Fibroblast of upper back skin (primary cell): ENCODE measurements at places on chromosomes 1 and 21.

DNA sequence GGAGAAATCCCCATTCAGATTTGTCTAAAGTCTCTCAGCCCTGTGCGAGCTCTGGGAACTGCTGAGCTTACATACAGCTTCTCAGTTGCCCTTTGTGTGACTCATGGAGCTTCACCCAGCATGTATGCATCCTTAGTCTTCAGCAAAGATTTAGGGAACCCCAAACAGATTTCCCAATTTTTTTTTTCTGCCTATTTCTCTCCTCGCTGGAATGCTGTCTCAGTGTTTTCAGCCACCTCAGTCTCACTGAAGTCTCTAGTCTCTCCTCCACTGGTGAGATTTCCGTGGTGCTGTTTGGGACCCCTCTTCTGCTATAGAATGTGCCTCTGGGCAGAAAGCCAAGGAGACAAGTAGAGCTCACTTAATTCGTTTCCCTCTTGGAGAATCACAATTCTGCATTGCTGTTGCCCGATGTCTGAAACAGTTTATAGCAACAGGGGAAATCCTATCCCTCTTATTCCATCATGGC is 28.1 kb upstream of the TXLNA start:
- DNase-seq = peak; percentile 79

GRCh38 chr1:76919085-76919484 is 51.8 kb downstream of the ST6GALNAC5 start:
- no peak for DNase-seq

DNA sequence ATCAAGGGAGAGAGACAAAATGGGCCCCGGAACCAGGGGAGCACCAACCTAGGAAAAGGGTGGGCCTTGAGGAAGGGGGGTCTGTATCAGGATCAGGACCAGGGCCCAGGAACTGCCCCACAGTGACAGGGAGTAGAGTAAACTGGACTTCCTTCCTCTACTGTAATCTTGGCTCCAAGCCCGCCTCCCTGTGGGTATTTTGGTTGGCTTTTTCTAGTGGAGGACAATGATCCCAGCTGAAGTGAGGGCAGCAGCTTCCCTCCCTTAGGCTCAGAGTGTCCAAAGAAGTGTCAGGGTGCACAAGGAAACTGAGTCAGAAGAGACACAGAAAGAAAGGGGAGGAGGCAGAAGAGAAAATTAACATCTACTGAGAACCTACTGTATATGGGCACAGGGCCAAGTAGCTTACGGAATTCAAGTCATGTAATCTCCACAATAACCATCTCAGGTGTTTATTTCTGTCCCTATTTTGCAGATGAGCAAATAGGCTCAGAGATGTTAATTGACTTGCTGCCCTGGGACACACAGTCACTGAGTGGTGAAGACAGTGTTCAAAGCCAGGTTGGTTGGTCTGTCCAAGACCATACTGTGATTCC is 4.8 kb downstream of the UBQLN4 start:
- no peak for DNase-seq

GRCh38 chr1:79885101-79885500 is 878.6 kb upstream of the ADGRL4 start:
- DNase-seq = no peak

- no peak for DNase-seq
Observed at GRCh38 chr1:14739082-14739832, 140.8 kb downstream of the KAZN start.

DNA sequence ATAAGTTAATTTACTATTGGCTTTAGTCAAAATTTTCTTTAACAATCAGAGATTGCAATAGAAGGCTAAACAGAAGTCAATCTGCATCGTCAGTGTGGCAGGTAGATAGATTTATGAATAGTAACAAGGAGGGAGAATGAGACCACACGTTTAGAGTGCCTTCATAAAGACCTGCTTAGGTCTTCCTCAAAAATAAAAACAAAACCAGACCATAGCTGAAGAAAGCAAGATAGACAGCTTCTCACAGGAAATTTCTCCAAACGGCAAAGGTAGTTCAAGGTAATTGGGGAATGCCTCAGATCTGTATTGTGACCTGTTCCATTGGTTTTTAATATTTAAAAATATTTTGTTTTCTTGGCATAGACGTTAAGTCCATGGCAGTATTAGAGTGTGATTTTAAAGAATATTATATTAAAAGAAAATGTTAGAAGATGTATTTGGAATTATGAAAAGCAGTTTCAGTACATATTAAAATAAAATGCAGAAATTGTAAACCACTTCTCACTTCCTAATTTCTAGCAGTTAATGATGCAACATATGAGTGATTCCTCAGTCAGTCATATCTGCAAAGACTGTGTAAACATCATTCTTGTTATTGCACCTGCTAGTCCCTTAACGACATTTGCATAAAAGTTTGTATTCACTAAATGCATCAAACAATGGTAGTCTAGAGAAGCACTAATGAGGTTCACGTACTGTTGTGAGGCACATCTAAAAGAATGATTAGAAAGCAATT is 278.0 kb downstream of the HLX start:
- DNase-seq = no peak

GRCh38 chr1:117312453-117313138 is 54.7 kb upstream of the MAN1A2 start:
- DNase-seq = peak; percentile 8

- DNase-seq = peak; percentile 83
Observed at GRCh38 chr1:147273409-147274336, 31.2 kb downstream of the CHD1L start.

- peak; percentile 47 for DNase-seq
Observed at GRCh38 chr1:25727635-25728286, 72.2 kb upstream of the SELENON start.

DNA sequence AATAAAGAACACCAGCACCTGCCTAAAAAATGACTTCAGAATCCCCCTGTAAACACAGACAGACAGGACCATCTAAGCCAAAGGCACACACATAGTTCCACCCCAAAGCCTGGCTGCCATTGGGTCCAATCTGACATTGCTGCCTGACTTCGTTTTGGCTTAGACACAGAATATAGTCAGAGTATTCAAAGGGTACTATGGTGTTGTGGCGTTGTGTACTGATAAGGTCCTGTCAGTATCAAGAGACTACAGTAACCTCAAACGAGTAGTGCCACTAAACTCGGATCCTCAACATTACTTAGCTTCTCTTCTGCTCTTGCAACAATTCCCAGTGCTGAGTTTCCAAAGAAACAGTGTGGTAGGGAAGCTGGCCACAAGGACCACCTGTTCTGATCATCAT is 169.3 kb upstream of the NR5A2 start:
- DNase-seq = no peak

DNA sequence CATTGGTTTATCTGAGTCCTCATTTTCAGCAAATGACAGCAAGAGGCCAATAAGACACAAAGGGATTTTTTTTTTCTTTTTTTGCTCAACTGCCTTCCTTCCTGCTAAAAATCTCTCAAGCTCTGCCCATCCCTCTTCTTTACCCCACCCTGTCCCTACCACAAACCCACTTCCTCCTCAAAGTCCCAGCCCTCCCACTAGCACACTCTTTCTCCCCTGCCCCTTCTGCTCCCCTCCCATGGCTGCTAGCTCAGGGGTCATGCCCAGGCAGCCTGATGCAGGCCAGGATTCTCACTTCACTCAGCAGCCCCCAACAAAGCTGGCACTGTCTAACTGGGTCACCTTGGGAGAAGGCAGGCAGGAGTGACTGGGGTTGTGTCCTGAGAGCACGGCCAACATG is 28.8 kb upstream of the PPP2R5A start:
- no peak for DNase-seq

DNA sequence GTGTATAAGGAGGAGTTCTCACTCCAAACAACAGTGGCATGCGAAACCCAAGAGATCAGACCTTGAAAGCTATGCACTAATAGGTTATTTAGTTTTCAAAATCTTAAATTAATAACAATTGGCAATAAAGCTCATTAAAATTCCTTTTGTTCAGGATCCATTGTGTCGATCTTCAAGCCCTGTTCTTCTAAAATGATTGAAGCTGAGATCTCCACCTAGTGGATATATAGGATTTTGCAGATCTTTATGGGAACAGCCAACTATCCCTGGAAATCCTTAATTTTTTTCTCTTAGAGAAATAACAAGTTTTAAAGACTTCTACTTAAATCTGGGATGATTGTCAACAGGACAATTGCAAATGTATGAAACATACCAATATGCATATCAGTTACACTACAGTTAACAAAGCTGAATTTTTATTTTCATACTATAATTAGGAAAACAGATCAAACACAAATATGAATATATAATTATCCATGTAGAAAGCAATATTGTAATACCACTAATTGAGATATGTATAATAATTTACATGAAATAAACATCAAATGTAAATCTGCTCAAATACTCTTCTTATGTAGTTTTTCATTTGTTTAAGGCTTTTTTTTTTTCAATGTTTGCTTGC is 43.3 kb downstream of the LRRC53 start:
- peak; percentile 55 for DNase-seq

GRCh38 chr1:236938760-236939159 is 65.5 kb downstream of the MT1HL1 start:
- no peak for DNase-seq

GRCh38 chr1:237098541-237098940 is 56.6 kb downstream of the RYR2 start:
- no peak for DNase-seq

DNA sequence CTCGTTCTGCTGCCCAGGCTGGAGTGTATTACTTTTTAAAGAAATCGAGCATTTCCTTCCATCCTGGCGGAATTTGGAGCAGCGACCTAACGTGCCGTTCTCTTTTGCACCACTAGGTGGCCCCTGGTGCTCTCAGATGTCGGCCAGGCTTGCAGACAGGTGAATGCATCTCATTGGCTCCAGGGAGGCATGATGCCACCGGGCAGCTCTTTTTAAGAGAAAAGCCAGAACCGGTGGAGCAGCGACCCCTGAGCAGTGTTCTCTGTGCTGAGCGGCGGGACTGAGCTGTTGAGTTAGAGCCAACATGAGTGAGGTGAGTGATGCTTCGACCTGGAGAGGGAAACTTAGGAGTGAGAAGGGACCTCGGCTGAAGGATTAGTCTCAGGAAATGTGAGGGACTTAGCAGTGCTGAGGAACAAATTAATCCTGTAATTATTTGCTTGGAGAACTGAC is at the start of gene PCP4:
Gene PCP4 (plus strand): TSS at position 241 of the 453 bp plus-strand sequence. CDS start 64 bp downstream, at position 305.
- DNase-seq = peak; percentile 28

DNA sequence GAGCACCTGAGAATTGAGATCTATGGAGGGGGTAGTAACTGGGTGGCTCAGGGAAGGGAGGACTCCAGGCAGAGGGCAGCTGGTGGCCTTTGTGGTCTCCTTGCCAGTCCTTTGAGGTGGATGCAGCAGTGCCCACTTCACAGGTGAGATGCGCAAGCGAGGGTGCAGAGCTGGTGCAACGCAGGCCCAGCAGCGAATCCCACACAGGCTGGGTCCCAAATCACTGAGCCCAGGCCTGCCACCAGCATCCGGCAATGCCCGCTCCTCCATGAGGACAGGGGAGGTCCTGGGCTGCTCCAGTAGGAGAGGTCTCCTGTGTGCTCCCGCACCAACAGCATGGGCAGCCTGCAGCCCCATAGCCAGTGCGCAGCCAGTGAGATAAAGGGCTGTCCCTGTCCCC is 318.0 kb downstream of the PCP4 start:
- DNase-seq = no peak

GRCh38 chr1:185271921-185272320 is 45.1 kb downstream of the IVNS1ABP start:
- DNase-seq = no peak

DNA sequence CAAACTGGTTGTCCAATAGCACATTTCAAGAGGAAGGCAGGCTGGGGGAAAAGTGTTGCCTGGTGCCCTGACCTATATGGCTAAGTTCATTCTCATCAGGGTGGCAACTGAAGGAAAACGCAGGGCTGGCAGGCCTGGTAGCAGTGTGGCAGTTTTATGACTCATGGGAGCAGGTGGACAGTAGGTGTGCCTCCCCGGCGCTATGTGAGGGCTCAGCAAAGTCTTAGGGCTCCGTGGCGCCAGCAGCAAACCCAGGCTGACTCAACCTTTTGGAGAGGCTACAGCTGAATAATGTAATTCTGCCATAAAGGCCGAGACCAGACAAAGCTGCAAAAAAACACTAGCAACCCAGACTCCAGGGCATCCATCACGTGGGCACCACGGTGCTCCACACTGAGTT is 23.6 kb downstream of the GADD45A start:
- DNase-seq = no peak

- no peak for DNase-seq
Observed at GRCh38 chr1:26574018-26574417, 44.5 kb downstream of the RPS6KA1 start.

DNA sequence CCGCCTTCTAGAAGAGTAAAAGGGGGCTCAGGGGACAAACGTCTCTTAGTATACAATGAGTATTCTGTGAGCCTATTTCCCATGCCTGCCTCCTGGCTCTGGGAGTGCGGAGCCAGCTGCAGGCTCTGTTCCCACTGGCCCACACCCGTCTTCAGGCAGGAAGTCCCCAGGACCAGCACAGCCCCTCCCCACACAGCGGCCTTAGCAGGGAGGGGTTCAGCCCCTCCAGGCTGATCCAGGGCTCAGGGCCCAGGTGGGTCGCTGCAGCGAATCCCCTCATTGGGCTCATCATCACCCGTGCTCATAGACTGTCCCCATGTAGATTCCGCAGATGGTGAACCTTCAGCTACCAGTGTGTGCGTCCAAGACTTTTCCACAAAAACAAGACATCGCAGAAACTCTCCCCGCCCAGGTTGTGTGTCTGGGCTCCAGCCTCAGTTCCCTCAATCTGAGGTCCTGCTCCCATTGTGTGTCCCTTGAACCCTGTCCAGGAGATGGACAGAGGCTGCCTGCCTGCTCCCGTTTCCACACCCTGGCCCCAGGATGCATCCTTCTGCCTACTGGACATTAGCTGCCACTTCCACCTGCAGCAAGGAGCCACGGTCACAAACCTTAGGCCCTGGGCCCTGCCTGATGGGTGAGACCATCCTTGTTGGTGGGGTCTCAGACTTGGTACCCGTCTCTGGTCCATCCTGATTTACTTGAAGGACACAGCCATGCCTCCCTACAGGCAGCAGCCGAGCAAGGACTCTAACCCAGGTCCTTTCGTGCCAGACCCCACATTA is 39.4 kb downstream of the NENF start:
- no peak for DNase-seq

GRCh38 chr1:116466810-116467557 is 93.9 kb downstream of the ATP1A1 start:
- no peak for DNase-seq

DNA sequence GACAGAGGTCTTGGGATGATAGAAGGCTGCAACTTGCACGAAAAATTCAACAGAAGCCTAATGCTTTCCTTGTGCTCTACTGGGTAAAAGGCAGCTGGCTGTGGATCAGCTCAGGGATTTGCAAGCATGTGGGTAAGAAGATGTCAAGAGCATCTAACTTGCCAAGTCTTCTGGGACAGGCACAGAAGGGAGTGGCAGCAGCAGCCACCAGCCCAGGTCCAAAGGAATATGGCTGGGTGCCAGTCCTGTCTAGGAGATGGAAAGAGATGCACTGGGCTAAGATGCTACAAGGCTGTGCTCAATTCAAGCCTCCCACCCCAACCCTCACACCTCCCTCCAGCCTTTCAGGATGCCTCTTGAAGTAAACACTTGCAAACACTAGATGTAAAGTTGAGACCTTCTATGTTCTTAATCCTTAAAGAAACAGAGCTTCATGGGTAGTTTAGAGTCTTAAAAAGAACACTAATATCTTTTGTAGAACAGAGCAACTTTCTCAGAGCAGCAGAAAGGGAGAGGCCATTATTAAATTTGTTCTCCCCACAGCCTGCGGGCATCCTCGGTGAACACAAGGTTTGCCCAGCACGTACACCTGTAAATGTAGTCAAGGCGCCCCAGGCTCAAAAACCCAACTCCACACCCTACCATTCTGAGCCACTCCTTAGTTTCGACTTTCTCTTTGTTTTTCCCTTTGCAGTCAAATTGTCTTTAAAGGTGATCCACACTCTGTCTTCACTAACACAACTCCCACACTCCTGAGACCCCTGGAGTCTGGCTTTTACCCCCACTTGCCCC is 64.6 kb upstream of the BCAR3 start:
- DNase-seq = no peak
